Sigmoid colon (tissue), 7 donors: ENCODE measurements at places on chromosomes 11 and 22. TPM values are rescaled to one million over a fixed set of nuclear protein-coding genes. Genes with fewer than 3 reads are reported as not detected.

GRCh38 chr22:37604875-37605274, 3.8 kb upstream of the GGA1 start:
- DNase-seq = no peak

DNA sequence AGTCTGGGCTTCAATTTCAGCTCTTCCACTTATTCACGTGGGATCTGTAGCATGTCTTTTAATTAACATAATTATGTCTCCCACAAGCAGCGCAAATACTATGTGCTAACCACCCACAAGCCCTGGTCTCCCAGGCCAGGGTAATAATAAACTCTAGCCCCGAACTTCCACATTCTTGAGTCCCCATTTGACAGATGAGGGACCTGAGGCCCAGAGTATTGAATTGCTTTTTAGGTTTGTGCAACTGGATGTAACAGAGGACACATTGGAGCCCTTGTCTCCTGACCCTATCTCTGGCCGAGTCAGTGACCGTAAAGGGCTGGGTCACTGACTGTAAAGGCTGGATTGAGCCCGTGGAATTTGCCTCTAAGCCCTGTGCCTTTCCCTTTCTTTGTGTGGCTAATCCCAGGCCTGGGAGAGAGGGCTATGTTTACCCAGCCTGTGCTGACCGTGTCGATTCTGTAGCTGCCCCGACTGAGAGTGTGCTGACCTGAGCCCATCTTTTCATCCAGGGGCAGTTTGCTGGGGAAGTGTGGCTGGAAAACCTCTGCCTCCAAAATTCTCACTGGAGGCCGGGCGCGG, 3.9 kb downstream of the CRYBB2 start:
- DNase-seq = no peak

- no peak for DNase-seq
Measured at GRCh38 chr11:70204466-70204799, 1.3 kb downstream of the FADD start.

DNA sequence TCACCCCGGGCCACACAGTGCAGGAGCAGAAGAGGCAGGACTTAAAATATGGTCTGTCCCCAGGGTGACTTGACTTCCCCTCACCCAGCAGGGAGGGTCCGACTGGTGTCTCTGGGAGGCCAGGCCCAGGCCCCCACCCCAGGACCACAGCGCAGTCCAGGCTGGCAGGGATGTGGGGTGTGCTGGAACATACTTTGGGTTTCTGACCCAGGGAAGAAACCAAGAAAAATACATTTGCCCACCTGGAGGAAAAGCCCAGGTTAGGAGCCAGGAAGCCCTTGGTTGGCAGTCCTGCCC, 5.2 kb downstream of the C1QTNF6 start:
- DNase-seq = peak; percentile 41

PYGM gene
- 10.5 TPM for total RNA-seq

CARS1 gene
- 34.6 TPM for total RNA-seq

DNA sequence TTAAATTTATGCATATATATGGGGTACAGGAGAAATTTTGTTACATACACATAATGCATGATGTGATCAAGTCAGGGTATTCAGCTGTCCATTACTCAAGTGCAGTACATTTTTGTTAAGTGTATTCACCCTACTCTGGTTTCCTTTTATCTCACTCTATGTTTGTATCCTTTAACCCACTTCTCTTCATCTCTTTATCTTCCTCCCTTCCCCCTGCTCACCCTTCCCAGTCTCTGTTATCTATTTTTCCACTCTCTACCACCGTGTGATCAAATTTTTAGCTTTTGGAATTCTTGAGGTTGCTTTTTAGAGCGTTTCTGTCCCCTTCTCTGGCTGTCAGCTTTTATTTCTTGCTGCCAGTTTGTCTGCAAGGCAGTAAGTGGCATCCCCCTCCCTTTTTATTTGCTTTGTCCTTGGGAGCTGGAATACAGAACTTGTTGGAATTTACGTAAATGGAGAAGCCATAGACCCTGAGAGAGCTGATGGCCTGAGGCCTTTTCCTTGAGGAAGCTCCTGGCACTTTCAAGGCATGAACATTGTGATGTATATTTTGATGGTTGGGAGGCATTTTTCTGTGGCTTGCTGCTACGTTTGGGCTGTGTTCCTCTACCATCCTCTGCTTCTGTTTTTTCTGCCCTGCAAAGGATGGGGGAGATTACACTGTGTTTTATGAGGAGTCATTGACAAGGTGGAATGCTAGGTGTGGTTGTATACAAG, 148.6 kb downstream of the LDLRAD3 start:
- DNase-seq = no peak

DNA sequence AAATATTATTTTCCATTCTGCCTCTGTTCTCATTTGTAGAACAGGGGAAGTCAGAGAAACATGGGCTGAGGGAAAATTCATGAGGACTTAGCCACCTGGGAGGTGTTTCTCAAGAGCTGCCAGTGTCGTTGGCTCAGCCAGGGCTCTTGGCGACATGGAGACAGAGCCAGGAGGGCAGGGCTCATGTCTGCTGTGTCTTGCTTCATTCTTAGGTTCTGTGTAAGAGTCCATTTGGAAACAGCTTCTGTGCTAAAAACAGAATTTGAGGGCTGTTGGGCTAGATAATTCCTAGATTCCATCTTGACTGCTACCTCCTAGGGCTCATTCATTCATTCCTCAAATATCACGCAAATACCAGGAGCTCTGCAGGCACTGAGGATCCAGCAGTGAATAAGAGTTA, 15.1 kb upstream of the MRGPRX2 start:
- DNase-seq = no peak

DNA sequence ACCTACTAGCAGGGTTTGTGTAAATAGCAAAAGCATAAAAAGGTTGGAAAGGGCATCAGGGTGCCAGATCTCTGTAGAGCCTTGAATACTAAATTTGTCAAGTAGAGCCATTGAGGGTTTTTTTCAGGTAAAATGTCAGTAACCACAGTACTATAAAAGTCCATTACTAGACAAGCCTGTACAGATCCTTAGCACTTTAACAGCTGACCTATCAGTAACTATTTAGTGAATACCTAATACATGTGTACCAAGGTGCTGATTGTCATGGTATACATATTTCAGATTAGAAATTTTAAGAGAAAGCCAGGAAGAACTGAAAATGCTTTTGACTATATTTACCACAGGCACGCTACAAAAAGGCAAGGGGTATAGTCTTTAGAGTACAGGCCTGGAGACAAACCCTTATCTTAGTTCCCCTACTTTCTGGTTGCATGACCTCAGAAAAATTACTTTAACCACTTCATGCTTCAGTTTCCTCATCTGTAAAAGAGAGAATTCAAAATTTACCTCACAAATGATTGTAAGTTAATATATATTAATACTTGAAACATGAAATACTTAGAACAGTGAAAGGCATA, 57.9 kb downstream of the RAB38 start:
- DNase-seq = no peak

GRCh38 chr11:85572056-85572455, 55.1 kb downstream of the DLG2 start:
- DNase-seq = no peak

DNA sequence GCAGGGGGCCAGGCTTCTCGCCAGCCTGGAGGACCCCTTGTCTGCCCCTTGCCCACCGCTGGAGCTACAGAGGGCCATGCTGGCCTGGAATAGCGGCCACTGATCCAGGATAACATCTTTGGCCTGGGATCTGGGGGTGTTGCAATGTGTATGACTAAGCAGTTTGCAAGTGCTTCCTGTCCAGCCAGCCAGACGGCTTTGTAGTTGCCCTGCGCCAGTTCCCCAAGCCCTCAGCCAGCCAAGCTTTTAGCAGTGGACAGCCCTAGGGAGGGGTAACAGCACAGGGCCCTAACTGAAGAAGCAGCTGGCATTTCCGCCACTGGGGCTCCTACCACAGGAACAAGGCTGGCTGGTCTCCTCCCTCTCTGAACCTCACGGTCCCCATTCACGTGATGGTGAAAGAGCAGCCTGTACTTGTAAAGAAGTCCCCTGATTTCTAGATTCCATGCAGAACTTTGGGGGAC, 32.1 kb downstream of the UQCR10 start:
- peak; percentile 94 for DNase-seq

HBG2 gene
- not detected for total RNA-seq

GRCh38 chr11:11584530-11584810, 37.3 kb downstream of the GALNT18 start:
- DNase-seq = no peak

HTR3A gene
- total RNA-seq = 3.9 TPM

GRCh38 chr22:38106814-38107578, 3.5 kb downstream of the BAIAP2L2 start:
- no peak for DNase-seq

SCGB1C1 gene
- total RNA-seq = not detected

OR52W1 gene
- total RNA-seq = not detected

UBQLNL gene
- total RNA-seq = 1.7 TPM

DNA sequence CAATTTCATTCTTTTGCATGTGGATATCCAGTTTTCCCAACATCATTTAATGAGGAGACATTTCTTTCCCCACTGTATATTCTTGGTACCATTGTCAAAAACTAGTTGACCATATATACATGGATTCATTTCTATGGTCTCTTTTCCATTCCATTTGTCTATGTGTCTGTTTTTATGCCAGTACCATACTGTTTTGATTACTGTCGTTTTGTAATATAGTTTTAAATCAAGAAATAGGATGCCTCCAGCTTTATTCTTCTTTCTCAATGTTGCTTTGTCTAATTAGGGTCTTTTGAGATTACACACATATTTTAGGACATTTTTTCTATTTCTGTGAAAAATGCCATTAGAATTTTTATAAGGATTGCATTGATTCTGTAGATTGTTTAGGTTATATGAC, 177.5 kb upstream of the POU2AF2 start:
- no peak for DNase-seq

MLC1 gene
- 0.14 TPM for total RNA-seq

- DNase-seq = no peak
Measured at GRCh38 chr22:45185718-45186514, 22.2 kb downstream of the NUP50 start.

DNA sequence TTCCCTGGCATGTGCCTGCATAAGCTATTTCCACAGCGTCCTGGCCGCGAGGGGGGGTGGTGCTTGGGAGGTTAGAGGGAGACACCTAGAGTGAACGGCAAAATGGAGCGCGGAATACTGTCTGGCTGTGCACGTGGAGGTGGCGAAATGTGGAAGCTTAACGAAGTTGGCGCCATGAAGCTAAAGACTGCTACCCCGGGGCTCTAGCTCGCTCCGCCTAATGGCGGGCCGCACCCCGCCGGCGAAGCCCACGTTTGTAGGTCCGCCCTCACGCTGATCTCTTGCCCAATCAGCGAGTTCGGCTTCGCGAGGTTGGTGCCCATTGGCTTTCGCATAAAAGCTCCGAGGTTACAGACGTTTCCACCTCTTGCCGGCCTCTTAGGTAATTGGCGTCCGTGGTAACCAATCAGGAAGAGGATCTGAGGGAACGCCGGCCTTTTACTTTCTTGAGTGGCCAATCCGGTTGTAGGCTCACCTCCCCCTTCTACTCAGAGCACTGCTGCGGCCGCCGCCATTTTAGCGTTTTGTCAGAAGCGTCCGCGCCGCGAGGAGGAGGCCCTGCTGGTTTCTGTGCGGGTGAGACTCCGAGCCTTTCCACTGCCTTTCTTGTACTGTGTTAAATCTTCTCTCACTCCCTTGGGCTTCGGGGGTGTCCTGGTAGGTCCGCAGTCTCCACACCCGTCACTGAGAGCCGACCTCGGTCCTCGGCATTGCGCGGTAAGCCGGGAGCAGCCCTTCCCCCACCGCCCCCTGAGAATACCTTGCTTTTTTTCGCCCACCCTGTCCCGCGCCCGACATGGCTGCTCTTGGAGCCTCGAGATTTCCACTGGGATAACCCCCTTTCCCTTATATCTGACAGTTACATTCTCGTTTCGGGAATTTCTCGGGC, at the start of gene RBM4:
TSS of gene RBM4 (plus strand) at position 527 of the 889 bp plus-strand sequence. CDS start 1,009 bp downstream, outside the sequence.
- peak; percentile 100 for DNase-seq

DNA sequence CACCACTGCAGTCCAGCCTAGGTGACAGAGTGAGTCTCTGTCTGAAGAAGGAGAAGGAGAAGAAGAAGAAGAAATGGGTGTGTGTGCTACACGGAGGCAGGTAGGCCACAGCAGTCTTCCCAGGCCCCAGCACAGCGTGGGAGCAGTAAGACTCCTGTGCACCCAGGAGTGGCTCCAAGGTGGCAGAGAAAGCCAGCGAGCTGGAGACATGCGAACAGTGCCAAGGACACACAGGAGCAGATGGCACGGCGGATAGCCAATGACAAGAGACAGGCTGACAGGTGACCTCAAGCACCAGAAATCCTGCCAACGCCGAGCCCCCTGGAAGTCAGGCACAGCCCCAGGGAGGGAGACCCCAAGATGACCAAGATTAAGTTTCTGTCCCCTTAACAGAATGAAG, 9.0 kb upstream of the SCGB1A1 start:
- DNase-seq = no peak

OR8A1 gene
- not detected for total RNA-seq

OR2AT4 gene
- total RNA-seq = not detected

DNA sequence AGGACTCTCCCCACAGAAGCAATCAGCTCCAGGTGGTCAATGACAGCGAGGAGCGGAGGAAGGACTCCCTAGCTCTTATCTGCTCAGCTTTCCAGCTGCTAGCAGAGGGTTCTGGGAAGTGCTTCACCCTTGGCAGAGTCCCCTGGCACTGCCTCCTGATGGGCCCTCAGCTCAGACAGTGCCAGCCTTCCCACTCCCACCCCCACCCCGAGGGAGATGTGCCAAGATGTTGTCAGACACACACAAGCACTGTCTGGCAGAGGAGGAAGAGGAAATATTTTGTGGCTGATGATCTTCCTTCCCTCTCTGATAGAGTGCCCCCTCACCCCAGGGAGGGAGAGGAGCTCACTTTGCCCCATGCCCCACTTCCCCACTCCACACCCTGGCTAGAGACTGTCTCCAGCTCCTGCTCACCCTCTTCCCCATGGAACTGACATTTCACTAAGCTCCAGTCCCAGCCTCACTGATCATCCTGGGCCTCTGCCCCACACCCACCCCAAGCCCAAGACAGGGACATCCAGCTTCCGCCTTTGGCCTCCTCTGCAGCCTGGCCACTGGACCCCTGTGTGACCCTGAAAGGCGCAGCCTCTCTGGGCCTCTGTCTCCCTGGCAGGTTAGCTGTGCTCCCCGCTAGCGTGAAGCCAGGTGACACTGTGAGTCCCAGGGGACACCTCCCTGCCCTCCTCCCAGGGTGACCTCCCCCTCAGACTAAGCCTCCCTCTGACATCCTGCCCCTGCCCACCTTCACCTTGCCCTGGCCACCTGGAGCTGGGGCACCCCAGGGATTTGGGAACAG, 44.5 kb downstream of the SLCO2B1 start:
- DNase-seq = peak; percentile 84

DNA sequence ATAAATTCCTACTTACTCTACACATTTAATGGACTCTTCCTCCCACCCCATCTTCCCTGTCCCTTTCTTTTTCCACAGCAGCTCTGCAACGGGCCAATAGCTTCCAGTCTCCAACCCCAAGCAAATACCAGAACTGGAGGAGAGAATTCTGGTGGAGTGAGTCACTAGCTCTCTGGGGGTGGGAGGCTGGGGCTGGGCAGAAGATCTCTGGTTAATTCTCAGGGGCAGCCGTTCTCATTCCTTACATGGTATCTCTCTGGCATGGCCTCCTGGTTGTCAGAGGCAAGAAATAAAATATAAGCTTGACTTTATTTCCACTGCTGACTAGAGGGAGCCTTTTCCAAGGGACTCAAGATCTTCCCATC, 90.4 kb upstream of the PARVA start:
- peak; percentile 87 for DNase-seq
